Activated T-cell treated with anti-CD3 and anti-CD28 coated beads, Interleukin-2, amount 50 U/mL, for 24 hours (primary cell): ENCODE measurements at places on chromosomes 13 and 19.

DNA sequence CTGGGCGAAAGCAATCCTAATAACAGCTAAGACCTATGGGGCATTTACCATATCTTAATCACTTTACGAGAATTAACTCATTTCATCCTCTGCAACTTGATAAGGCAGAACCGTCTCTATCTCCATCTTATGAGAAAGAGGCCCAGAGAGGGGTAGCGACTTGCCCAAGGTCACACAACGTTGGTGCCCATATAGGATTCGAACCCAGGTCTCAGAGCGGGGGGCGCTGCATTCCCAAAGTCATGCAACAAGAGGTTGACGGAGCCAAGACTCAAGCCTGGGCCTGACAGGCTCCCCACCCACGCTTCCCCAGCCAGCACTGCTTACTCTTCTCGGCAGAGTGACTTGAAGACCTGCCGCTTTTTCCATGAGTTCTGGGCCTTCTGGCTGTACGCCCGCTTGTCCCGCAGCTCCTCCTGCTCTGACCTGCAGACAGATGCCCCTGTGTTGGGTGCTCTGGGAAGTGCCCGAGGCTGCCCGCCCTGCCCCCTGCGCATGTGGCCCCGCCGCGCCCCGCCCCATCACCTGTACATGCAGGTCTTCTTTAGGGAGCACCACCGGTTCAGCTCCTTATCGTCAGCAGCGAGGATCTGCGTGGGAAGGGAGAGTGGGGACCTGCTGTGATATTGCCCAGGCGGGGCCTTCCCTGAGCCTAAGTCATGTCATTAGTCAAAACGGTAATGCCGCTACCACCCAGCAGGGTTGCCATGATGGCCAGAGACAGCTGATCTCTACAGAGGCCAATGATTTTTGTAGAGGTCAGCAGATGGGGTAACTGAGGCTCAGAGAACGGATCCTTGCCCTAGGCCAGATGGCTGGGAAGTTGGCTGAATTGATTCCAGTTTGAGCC, 10.8 kb downstream of the KRI1 start:
- H3K4me1 ChIP-seq: peaks cover 54% of the 10 kb centered on the region
- peak overlapping the region; percentile 93 for H3K27ac ChIP-seq
- no peaks in the 10 kb centered on the region for H3K27me3 ChIP-seq
- H3K36me3 ChIP-seq: peaks cover 94% of the 10 kb centered on the region
- H3K4me3 ChIP-seq: no peak overlapping the region

GRCh38 chr19:305240-306150, 14.3 kb upstream of the PLPP2 start:
- no peaks in the 10 kb centered on the region for H3K4me1 ChIP-seq
- no peak overlapping the region for H3K4me3 ChIP-seq
- H3K36me3 ChIP-seq: peaks cover 35% of the 10 kb centered on the region
- no peak overlapping the region for H3K27ac ChIP-seq

- H3K27me3 ChIP-seq: no peaks in the 10 kb centered on the region
- H3K36me3 ChIP-seq: peaks cover 2% of the 10 kb centered on the region
- no peak overlapping the region for H3K27ac ChIP-seq
- no peak for DNase-seq
- H3K4me1 ChIP-seq: no peaks in the 10 kb centered on the region
Measured at GRCh38 chr19:44341794-44342193, 14.7 kb downstream of the ZNF112 start.

DNA sequence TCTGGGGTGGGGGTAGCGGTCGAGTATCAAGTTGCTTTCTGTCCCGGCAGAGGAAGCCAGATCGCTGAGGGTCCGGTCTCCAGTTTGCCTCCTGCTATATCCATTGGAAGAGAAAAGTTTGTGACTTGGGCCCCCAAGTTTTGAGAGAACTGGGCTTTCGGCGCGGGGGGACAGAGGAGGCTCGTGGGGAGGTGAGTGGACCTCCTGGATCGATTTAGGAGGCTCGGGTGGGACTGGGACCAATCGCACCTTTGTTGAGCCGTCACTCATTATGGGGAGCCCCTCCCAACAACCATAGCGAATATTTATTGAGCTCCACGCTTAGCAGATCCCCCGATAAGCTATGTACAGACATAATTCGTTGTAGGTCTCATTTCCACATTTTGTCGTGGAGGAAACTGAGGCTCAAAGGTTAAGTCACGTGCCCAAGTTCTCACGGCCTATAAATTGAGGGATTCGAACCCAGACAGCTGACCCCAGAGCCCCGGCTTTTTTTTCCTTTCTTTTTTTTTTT, 909 bp downstream of the RFXANK start:
- H3K4me1 ChIP-seq: peaks cover 46% of the 10 kb centered on the region
- H3K36me3 ChIP-seq: peaks cover 73% of the 10 kb centered on the region
- H3K4me3 ChIP-seq: peak overlapping the region; percentile 98
- DNase-seq: no peak
- H3K27me3 ChIP-seq: no peaks in the 10 kb centered on the region
